ENCODE measurements at places on chromosomes 6 and 20. TPM values are rescaled to one million over a fixed set of nuclear protein-coding genes. Genes with fewer than 3 reads are reported as not detected.

- no peak for DNase-seq
These were observed 27.4 kb upstream of the PCMTD2 start for GRCh38 chr20:64228086-64228653.

- DNase-seq, result no peak
These were observed 173.1 kb upstream of the SSTR4 start for GRCh38 chr20:22861990-22862389.

DNA sequence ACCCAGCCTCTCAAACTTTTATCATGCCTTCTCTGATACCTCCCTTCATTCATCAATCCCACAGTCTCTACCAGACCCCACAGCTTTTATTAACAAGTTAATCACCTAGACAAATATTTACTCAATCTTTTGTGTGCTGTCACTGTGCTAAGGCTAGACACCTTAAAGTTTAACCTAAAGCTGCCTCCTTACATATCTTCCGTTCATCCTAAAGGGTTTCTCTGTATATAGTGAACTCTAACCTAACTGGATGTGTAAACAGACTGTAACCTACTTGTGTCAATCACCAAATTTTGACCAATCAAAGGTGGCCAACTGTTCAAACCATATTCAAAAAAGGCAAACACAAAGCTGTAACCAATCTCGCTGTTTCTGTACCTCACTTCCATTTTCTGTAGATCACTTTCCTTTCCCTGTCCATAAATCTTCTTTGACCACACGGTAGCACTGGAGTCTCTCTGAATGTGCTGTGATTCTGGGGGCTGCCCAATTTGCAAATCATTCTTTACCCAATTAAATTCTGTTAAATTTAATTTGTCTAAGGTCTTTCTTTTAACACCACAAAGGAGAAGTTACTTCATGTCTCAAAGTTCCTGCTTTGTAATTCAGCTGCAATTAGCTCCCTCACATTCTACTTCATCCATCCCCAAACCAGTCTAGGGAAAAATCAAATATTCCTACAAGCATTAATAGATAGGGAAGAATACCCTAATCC is 72.5 kb downstream of the ARHGAP18 start:
- no peak for DNase-seq

- no peak for DNase-seq
These were observed 40.5 kb downstream of the HLA-F start for GRCh38 chr6:29763491-29764289.

GRCh38 chr6:49541210-49541724 is 9.2 kb upstream of the C6orf141 start:
- DNase-seq, result no peak

GRCh38 chr20:1274485-1275311 is 8.6 kb downstream of the SNPH start:
- no peak for DNase-seq

GRCh38 chr6:25700761-25701160 is 48.7 kb downstream of the SCGN start:
- DNase-seq, result no peak

MAFB gene
- 1.8 TPM for total RNA-seq

GRCh38 chr6:155177363-155177961 is 86.4 kb upstream of the CLDN20 start:
- no peak for DNase-seq

DNA sequence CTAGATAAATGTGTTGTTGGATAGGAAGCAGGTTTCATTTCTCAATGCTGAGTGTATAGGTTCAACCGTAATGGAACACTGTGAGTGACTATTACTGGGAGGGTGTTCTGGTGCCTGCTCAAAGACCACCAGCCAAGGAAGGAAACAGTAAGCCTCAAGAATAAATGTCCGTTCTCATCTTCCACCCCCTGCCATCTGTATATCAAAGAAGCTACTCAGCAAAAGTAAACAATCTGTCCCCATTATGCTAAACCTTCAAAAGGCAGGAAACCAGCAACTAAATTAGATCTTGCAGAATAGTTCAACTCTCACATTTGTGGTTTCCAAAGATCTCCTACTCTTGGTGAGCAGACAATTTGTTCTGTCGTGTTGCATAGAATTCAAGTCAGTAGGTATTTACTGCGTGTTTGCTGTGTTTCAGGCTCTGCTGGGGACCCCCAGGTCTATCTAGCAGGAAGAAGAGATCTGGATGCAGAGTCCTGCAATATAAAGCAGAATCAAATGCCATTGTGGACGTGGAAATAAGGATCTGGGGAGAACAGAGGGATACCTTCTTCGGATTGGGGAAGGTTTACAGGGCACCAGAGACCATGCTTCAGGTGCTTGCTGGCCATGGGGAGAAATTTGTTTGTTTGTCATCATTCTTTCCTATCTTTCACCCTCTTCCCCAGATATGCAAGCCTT is 87.3 kb downstream of the SCML4 start:
- no peak for DNase-seq

CCM2L gene
- 5.5 TPM for total RNA-seq
